ENCODE measurements at places on chromosomes 4 and X.

DNA sequence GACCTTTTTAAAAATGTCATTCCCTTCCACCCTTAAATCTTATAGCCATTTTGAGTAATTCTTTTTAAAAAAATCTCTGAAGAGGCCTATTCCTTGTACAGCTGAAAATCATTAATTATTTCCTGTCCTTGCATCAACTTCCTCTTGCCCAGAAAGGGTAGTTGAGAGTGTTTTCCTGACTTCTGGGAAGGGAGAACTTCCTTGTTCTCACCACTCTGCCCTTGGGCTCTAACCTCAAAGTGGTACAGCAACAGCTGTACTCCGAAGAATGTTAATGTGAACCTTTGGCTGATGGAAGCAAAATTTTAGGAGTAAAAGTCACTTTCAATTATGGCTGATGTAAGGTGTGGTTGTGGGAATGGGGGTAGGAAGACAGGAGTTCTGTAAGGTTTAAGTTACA is 15.1 kb upstream of the FABP2 start:
- no peak overlapping the region for H3K27ac ChIP-seq
- no peak overlapping the region for H3K4me3 ChIP-seq
- H3K4me1 ChIP-seq: peaks cover 8% of the 10 kb centered on the region
- DNase-seq: no peak
- H3K36me3 ChIP-seq: no peaks in the 10 kb centered on the region

DNA sequence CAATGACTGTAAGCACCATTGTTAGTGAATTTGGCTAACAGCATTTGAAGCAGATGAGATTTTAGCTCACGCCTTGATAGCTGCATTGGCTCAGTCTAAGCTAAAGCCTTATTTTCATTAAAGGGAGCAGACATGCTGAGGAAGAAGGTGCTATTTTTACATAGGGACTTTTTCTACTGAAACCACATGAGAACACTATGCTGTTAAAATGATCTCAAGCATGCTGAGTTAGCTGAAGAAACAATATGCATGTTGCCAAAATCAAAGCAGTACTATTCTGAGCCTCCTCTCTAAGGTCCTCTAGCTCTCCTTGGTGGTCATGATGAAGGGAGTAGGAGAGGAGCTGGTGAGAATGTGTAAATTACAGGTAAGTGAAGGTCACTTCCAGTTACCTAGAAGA is 134.4 kb upstream of the JADE1 start:
- no peaks in the 10 kb centered on the region for H3K36me3 ChIP-seq
- no peak for DNase-seq
- no peak overlapping the region for H3K4me3 ChIP-seq
- no peaks in the 10 kb centered on the region for H3K4me1 ChIP-seq
- no peaks in the 10 kb centered on the region for H3K27me3 ChIP-seq

DNA sequence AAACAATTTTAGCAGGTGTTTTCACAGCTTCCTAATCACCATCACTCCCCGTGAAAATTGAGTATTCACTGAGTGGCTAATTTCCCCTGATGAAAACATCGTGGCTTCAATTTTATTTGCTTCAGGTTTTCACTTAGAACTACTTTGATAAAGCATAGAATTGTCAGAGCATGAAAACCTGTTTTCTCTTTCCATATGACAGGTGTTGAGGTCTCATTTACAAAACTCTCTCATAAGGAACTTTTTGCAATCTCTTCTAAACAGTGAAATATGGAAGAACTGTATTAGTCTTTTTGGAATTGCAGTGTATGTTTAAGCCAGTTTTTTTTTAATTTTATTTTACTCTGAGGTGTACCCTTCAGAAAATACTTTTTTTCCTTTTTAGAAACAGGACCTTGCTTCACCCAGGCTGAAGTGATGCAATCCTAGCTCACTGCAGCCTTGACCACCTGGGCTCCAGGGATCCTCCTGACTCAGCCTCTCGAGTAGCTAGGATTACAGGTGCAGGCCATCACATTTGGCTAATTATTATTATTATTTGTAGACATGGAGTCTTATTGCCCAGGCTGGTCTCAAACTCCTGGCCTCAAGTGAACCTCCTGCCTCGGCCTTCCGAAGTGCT is 111.2 kb upstream of the RAPGEF2 start:
- DNase-seq: no peak
- no peaks in the 10 kb centered on the region for H3K36me3 ChIP-seq
- H3K4me1 ChIP-seq: peaks cover 8% of the 10 kb centered on the region

GRCh38 chr4:80409809-80410208 is 74.3 kb downstream of the CFAP299 start:
- peaks cover 14% of the 10 kb centered on the region for H3K36me3 ChIP-seq
- H3K4me3 ChIP-seq: no peak overlapping the region
- peaks cover 22% of the 10 kb centered on the region for H3K4me1 ChIP-seq
- no peak for DNase-seq
- H3K27me3 ChIP-seq: no peaks in the 10 kb centered on the region

- no peak overlapping the region for H3K4me3 ChIP-seq
- H3K27me3 ChIP-seq: 0 out of 2 replicates have a peak, but pooled peaks cover 4% of the 10 kb centered on the region
- H3K27ac ChIP-seq: no peak overlapping the region
- H3K36me3 ChIP-seq: no peaks in the 10 kb centered on the region
- no peaks in the 10 kb centered on the region for H3K4me1 ChIP-seq
These were observed 358.2 kb upstream of the CLNK start for GRCh38 chr4:11042760-11043159.

- H3K27ac ChIP-seq: no peak overlapping the region
- peak; percentile 29 for DNase-seq
- no peaks in the 10 kb centered on the region for H3K36me3 ChIP-seq
- H3K4me1 ChIP-seq: peaks cover 54% of the 10 kb centered on the region
These were observed 9.8 kb upstream of the ANXA5 start for GRCh38 chr4:121706595-121707021.

DNA sequence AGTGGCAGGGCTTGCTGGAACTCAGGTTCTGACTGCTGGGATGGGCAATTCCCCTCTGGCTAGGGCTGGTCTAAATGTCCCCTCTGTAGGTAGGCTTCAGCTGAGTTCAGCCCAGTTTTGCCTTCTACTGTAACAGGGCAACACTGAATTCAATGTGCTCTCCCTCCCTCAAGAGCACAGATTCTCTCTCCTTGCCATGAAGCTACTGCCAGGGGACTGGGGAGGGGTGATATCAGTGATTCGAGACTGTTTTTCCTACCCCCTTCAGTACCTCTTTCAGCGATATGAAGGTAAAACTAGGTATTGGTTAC is 23.4 kb upstream of the STPG2 start:
- no peak for DNase-seq
- no peaks in the 10 kb centered on the region for H3K36me3 ChIP-seq
- H3K27ac ChIP-seq: no peak overlapping the region
- no peaks in the 10 kb centered on the region for H3K4me1 ChIP-seq
- peaks cover 9% of the 10 kb centered on the region for H3K27me3 ChIP-seq
- no peak overlapping the region for H3K4me3 ChIP-seq

DNA sequence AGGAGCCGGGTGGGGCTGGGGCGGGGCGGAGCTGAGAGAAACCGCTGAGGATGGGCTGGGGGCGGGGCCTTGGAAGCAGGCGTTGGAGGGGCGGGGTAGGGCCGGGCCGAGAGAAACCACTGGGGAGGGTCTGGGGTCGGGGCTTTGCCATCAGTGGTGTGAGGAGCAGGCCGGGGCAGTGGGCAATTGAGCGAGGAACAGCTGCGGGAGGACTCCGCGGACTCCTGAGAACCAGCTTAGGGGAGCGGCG is 1.3 kb upstream of the EOLA2 start:
- no peaks in the 10 kb centered on the region for H3K36me3 ChIP-seq
- peak overlapping the region; percentile 91 for H3K4me3 ChIP-seq
- H3K27ac ChIP-seq: peak overlapping the region; percentile 98
- no peak for DNase-seq

DNA sequence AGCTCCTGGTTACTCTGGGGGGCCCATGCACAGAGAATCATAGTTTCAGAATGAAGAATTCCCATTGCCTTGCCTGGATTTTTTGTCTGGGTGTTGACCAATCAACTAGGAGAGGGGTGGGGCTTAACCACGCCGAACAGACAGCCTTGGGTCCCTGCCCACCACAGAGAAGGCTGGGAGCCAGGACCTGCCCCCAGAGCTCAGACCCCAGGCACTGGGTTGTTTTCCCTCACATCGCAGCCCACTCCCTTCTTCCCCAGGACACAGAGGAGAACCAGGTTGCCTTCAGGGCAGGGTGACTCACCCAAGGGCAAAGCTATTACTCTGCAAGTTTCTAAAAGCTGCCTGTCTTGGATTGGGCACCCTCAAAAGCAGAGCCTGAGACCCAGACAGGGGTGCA is 23.3 kb upstream of the CRMP1 start:
- peaks cover 4% of the 10 kb centered on the region for H3K36me3 ChIP-seq
- no peak overlapping the region for H3K27ac ChIP-seq
- no peak for DNase-seq
- H3K4me1 ChIP-seq: no peaks in the 10 kb centered on the region
- peaks cover 2% of the 10 kb centered on the region for H3K27me3 ChIP-seq

- H3K4me1 ChIP-seq: no peaks in the 10 kb centered on the region
- no peaks in the 10 kb centered on the region for H3K36me3 ChIP-seq
- H3K27me3 ChIP-seq: peaks cover 2% of the 10 kb centered on the region
- H3K4me3 ChIP-seq: no peak overlapping the region
These were observed 1499.5 kb upstream of the ADGRL3 start for GRCh38 chr4:59700651-59701050.
